ENCODE measurements at places on chromosomes 1 and 21.
A peak's percentile ranks its signal among the peaks of the same experiment; 100 is the strongest.

- DNase-seq, result no peak
Measured at GRCh38 chr1:65527190-65527589, 106.7 kb downstream of the LEPR start.

- no peak for DNase-seq
Measured at GRCh38 chr1:162389021-162389818, 7.7 kb downstream of the C1orf226 start.

DNA sequence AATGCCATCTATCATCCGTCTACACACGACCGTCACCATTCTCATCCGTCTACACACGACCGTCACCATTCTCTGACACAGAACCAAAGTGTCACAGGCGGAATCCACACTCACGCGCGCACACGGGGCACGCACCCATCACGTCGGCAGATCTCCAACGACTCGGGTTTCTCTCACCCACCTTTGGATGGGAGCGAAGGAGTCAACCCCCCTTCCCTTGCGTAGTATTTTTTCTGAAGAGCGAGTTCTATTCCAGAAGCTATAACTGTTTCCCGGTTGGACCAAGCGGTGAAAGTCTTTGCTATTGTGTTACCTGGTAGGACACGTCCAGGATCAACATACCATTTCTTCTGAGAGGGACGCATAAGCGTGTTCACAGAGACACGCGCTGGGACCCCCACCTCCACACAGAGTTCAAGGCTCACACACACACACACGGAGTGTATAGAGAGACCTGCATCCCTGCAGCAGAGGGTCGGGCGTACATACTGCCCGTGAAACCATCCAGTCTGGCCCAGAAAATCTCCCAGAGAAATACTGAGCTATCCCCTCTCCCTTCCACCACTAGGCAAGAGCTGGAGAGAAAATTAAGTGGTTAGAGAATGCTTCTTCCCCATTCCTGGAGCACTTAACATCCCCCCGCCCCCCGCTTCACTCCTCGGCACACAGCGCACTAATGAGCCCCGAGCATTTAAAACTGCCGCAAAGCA, 741 bp downstream of the DUSP10 start:
- DNase-seq, result peak; percentile 25

DNA sequence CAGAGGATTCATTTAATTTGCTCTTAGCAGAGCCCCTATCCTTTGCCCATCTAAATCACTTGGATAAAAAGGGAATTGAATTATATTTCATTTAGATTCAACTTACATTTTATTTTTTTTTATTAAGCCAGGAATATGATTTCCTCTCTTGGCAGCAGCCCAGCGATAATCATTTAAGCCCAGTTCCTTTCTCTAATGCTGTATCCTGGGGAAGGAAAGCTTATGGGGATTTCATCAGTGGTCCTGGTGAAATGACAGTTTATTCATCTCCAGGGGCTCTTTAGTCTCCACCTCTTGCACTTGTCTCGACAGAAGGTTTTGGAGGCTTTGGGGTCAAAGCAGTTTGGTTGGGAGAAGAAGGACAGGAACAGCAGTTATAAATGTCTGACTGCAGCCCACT, 50.4 kb upstream of the LRRC8D start:
- DNase-seq, result no peak

- no peak for DNase-seq
Measured at GRCh38 chr1:24850328-24850920, 79.7 kb downstream of the RUNX3 start.

DNA sequence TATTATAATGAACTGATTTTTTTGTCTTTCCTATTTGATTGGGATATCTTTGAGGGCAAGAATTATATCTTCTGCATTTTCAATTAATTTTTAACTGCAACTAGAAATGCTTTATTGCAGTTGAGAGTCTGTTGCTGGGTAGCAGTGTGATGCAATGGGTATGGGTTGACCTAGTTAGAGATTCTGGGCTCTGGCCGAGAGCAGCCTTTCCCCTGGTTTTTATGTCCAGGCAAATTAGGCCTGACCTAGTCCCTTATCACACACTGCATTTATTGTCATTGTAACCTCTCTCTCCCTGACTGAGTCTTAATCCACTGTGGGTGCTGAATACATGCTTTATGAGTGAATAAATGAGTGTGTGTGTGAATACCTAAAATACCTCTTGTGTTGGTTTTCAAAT, 206.4 kb upstream of the PTGFR start:
- DNase-seq, result no peak

DNA sequence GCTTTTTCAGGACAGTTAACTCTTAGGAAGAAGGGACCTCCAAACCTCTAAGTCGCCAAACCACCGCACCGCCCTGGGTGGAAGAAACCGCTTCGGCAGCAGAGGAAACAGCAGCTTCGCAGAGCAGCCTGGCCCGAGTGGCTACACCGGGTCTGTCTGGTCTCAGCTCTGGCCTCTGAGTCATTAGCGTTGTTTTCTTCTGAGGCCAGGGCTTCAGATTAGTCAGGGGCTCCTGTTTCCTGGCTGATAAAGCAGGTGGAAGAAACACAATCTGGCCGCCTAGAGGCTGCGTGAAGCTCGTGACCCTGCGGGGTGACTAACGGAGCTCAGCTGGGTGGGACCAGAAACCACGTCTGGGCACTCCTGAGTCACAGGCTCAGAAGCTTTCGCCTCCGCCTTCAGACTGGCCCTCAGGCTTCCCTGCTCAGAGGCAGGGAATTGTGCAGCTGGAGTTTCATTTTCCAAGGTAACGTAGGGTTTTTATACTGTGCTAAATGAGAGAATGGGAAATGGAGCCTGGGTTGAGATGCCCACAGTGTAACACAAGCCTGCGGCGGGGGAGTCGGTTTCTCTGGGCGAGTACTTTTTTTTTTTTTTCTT, 44.9 kb downstream of the CHAF1B start:
- peak; percentile 61 for DNase-seq

GRCh38 chr1:153831026-153831425, 55.8 kb downstream of the SLC27A3 start:
- DNase-seq, result no peak

DNA sequence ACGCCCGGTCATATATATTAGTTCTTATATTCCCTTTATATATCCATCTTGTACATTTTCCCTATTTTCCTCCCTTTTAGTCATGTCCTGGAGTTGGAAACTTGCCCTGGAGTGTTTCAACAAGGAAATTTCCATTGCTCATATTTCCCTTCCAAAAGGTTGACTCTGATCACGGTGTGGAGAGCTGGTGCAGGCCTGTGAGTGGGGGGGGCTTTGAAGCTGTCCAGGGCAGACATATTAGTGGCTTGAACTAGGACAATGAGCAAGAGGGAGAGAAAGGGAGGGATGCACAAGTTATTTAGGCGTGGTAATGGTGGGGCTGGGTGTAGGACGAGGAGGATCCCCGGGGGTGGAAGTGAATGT, 30.4 kb upstream of the TMEM61 start:
- DNase-seq, result no peak

GRCh38 chr1:88043834-88044233, 640.2 kb upstream of the PKN2 start:
- no peak for DNase-seq

DNA sequence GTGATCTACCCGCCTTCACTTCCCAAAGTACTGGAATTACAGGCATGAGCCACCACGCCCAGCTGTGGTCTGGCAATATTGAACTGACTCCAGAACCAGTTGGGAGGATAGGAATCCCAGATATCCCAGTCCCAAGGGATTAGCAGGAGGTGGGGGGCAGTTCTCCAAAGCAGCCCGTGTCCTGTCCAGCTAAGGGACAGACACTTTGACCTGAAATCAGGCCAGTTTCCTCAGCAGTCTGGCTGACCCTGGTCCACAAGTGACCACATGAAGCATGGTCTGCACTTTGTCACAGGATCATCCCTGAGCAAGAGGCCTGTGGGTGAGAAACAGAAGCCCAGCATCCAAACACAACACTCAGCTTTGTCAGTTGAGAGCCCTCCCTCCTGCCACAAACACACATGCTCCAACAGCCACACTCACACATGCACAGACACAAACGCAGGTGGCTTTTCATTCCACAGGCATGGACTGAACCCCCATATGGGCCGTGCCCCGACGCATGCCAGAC, 2.7 kb upstream of the FDPS start:
- no peak for DNase-seq

GRCh38 chr1:167723707-167724323, 2.0 kb downstream of the MPZL1 start:
- DNase-seq, result no peak

GRCh38 chr1:114033961-114034360, 54.7 kb downstream of the OLFML3 start:
- no peak for DNase-seq
